ENCODE measurements at places on chromosomes 6 and 20. TPM values are rescaled to one million over a fixed set of nuclear protein-coding genes. Genes with fewer than 3 reads are reported as not detected.

DNA sequence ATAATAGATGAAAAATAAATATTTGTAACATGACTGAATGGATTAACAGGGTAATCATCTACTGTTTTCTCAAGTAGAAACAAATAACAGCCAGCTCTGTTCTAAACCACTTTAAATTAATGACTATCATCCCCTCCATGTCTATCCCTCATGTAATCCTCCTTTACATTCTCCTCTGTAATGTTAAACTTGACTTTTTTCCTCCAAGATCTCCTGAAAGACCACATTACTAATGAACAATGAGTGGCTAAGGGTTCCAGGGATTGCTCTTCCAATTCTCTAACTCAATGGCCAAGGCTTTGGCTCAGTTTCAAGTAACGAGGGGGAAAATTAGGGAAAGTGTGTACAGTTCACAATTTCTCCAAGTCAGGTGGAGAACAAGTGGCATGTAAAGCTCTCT is 37.6 kb upstream of the FBXL4 start:
- DNase-seq = no peak

- no peak for DNase-seq
These were observed 113.7 kb upstream of the DTNBP1 start for GRCh38 chr6:15776458-15776980.

- no peak for DNase-seq
These were observed 117.4 kb upstream of the SOX4 start for GRCh38 chr6:21476112-21476511.

GCNT2 gene
- total RNA-seq = 9.7 TPM

OOEP gene
- 0.58 TPM for total RNA-seq
